ENCODE measurements at places on chromosomes 1 and 21.

GRCh38 chr1:216032284-216032683 lies 391.0 kb downstream of the USH2A start:
- DNase-seq = no peak

DNA sequence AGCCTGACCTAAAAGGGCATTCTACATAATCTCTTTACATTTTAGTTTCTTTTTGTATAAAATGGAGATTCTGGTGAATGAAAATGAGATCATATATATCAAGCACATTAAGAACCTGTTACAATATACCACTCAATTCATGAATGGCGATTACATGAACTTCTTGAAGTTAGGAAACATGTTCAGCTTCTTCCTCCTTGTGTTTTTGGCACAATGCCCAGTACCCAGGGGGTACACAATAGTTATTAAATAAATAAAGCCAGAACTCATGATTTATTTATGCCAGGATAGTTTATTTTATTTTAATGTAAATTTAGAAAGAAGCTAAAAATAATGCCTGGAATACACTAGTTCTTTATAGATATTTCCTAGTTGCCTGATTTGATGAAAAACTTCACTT lies 186.0 kb upstream of the PTGFR start:
- no peak for DNase-seq

DNA sequence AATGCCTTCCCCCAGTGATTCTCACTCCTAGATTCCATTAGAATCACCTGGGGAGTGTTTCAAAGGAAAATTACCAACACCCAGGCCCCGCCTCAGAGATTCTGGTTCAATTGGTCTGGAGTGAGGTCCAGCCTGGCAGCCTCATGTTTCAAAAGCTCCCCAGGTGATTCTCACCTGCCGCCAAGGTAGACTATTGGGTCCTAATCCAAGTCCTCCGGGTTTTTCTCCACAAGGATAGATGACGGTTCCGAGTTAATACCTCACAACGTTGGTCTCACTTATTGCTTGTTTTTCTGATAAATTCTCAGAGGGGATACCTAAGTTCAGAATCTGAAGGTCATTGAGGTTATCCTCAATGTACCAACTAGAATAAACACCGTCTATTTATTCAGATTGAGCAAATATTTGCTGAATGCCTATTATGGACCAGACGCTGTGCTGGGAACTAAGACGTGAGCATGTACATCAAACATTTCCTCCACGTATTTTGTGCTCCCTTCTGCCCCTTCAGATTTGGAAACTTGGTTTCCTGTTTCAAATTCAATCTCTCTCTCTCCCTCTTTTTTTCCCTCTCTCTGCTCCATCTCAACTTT lies 97.5 kb downstream of the SEC16B start:
- no peak for DNase-seq

GRCh38 chr1:115465802-115466363 lies 127.8 kb upstream of the NGF start:
- no peak for DNase-seq

GRCh38 chr1:71882637-71883036 lies 399.7 kb downstream of the NEGR1 start:
- DNase-seq = no peak

GRCh38 chr1:229249854-229250644 lies 20.9 kb upstream of the RAB4A start:
- no peak for DNase-seq

GRCh38 chr1:33030575-33030974 lies 6.1 kb downstream of the AK2 start:
- no peak for DNase-seq

- no peak for DNase-seq
Observed at GRCh38 chr1:42998386-42998785, 39.7 kb upstream of the SLC2A1 start.

Measured in stimulated activated CD4-positive, alpha-beta T cell treated with anti-CD3 and anti-CD28 coated beads, Interleukin-1b, Interleukin-23, amount 100 ng/mL, for 24 hours (primary cell).